Fibroblast of lung (primary cell): ENCODE measurements at places on chromosomes 5 and 9.
A peak's percentile ranks its signal among the peaks of the same experiment; 100 is the strongest.

- no peak for DNase-seq
Measured at GRCh38 chr9:69469136-69469535, 144.1 kb downstream of the ENTREP1 start.

DNA sequence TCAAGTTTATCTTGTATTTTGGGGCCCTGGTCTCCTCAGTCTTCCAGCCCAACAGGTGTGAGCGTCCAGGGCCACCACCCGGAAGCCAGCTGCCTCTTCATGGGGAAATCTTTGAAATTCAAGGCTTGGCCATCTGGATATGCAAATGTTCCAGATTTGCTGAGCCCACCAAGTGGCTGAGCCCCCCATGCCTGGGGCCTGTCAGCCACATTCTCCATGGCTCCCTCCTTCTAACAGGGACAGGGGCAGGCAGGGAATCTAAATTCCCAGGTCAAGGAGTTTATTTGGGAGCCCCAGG is 14.2 kb upstream of the CXXC5 start:
- DNase-seq, result no peak

GRCh38 chr5:35160486-35161116 is 69.7 kb downstream of the PRLR start:
- no peak for DNase-seq

GRCh38 chr9:115022760-115023434 is 92.5 kb upstream of the TNFSF8 start:
- peak; percentile 35 for DNase-seq

- DNase-seq, result no peak
Measured at GRCh38 chr9:113155911-113156588, 5.2 kb downstream of the SLC31A2 start.

DNA sequence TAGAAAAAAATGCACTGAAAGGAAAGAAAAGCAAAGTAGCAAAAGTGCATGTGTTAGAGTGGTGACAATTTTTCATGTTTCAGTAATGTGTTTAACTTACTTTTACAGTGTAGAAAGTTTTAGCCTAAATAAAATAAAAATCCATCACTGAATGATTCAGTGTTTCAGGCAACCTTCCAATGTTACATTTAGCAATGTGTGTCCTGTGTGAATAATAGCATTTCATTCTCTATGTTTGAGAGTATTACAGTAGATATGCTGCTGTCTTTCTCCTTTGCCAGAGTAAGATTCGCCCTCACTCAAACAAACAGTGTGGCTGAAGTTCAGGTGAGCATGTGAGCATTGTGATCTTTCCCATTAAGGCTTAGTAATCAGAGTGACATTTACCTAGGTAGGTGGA is 171.1 kb downstream of the TARS1 start:
- peak; percentile 74 for DNase-seq

- DNase-seq, result peak; percentile 10
Measured at GRCh38 chr5:176473335-176474006, 25.3 kb downstream of the FAF2 start.
